ENCODE measurements at places on chromosomes 3 and 15.

GRCh38 chr3:21920421-21920861, 169.4 kb upstream of the ZNF385D start:
- no peak for DNase-seq

- no peak for DNase-seq
Observed at GRCh38 chr3:77931255-77932009, 891.5 kb downstream of the ROBO2 start.

GRCh38 chr15:85690561-85691231, 104.0 kb downstream of the KLHL25 start:
- DNase-seq = no peak

- no peak for DNase-seq
Observed at GRCh38 chr3:20648294-20648693, 462.3 kb upstream of the SGO1 start.

DNA sequence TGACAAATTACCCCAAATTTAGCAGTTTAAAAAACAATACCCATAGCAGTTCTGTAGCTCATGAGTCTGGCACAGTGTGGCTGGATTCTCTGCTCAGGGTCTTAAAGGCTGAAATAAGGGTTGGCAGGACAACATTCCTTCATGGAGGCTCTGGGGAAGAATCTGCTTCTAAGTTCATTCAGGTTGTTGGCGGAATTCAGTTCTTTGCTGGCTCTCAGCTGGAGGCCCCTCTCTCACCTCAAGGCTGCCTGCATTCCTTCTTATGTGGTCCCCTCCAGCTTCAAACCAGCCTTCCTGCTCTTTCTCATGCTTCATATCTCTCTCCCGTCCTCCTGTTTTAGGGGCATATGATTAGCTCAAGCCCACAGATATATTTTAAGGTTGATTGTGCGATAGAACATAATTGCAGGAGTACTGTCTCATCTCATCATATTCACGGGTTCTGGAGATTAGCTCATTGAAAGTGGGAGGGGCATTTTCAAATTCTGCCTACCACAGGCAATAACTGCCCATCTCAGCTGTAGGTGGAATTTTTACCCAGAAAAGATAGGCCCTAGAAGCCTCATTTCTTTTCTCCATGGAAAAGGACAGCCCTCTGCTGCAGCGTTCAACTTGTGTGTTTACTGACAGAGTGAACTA, 5.6 kb upstream of the ZBTB47 start:
- no peak for DNase-seq

- DNase-seq = no peak
Observed at GRCh38 chr3:194816748-194817591, 131.3 kb downstream of the FAM43A start.

- no peak for DNase-seq
Observed at GRCh38 chr3:18872466-18872865, 275.8 kb upstream of the KCNH8 start.

GRCh38 chr15:70473581-70474370, 289.6 kb downstream of the UACA start:
- no peak for DNase-seq

- DNase-seq = no peak
Observed at GRCh38 chr15:93965304-93965908, 266.0 kb upstream of the MCTP2 start.

DNA sequence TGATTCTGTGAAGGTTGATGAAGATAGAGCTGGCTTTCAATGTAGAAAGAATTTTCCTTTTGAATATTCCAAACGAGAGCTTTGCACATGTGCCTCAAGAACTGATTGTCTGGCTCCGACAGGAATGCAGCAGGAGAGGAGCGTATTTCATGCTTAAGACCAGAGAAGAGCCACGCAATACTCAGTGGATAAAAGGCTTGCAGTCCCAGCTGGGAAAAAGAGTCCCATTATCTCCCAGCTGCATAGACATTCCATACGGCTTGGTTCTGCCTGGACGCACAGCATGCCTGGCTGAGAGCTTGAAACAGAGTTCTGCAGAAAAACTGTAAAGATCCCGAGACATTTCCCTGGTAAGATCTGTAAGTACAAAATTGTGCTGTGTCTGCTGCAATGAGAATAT, at the start of gene CNTN6:
CNTN6 (plus strand) TSS at position 254 of the 400 bp plus-strand sequence. CDS start 54,985 bp downstream, outside the sequence.
- DNase-seq = no peak

Measured in T-helper 1 cell (primary cell).